ENCODE measurements at places on chromosomes 4 and X.

DNA sequence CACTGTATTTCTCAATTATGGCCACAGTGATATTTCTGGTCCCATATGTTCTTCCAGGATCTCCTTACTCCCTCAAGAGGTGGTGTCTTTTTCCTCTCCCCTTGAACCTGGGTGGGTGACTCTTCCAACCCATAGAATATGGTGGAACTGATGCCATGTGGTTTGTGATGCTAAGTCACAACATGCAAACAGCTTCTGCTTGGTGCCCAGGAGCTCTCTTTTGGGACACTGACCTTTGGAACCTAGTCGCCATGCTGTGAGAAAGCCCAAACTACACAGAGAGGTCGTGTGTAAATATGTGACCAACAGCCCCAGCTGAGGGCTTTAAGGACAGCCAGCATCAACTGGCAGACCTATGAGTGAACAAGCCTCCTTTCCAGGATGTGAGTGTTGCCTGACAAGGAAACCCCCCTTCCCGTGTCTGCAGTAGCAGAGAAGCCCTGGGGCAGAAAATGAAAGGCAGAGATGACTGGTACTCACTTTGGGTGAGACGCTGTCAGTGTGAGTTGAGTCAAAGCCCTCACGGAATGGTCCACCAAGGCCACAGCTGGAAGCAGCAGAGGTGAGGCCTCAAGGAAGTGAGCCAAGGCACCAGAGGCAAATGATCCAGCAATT is 223.4 kb downstream of the BCOR start:
- no peak for DNase-seq

- DNase-seq: no peak
Observed at GRCh38 chr4:187814737-187815465, 180.7 kb upstream of the ZFP42 start.

GRCh38 chrX:31540313-31540712 is 468.5 kb upstream of the FTHL17 start:
- no peak for DNase-seq

DNA sequence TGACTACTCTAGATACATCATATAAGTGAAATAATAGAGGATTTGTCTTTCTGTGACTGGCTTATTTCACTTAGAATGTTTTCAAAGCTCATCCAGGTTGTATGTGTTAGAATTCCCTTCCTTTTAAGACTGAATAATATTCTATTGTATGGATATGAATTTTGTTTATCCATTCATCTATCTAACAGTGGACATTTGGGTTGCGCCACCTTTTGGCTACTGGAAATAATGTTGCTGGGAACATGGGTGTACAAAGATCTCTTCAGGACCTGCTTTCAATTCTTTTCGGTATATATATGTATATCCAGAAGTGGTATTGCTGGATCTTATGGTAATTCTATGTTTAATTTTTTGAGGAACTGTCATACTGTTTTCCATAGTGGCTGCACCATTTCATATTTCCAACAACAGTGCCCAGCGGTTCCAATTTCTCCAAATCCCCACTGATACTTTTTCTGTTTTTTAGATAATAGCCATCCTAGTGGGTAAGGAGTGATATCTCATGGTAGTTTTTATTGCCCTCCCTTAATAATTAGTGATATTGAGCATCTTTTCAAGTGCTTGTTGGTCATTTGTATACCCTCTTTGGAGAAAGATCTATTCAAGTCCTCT is 3.4 kb upstream of the SCD5 start:
- peak; percentile 19 for DNase-seq

DNA sequence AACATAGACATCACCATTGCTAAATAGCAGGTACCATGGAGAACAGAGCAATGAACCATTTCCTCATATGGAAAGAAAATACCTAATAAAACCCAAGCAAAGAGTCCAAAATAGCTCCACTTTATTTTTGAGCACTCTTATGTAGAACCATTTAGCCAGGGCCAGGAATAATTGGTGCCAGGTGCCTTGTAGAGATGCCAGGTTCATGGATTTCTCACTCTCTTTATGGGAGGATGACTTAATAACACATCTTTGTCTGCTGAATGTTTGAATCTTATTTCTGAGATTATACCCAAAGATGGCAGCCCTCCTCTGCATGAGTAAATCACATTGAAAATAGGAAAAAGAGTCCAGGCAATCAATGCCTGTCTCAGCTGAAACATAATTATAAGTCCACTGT is 212.3 kb upstream of the SFRP2 start:
- DNase-seq: no peak

DNA sequence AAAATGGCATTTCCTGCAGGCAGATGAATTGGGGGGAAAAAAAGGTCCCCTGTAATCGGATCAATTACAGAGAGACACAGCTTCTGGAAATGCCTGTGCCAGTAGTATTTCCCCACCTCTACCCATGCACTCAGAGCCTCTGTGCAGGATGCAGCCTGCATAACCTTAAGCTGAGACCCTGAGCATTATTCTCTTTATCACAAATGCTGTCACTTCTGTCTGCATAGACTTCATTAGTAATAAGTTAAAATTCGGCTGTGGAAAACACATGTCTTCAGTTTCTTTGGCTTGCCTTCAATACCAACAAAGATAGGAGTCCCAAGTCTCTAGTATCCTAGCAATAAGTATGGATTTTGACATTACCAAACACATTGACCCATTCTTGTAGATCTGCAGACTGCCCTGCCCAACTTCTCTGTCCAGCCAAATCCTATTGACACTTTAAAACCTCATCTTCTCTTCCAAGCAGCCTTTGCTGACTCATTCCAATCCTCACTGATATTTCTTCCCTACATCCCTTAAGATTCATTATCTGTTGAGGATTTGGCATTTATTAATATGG is 70.8 kb downstream of the LUZP4 start:
- DNase-seq: no peak

DNA sequence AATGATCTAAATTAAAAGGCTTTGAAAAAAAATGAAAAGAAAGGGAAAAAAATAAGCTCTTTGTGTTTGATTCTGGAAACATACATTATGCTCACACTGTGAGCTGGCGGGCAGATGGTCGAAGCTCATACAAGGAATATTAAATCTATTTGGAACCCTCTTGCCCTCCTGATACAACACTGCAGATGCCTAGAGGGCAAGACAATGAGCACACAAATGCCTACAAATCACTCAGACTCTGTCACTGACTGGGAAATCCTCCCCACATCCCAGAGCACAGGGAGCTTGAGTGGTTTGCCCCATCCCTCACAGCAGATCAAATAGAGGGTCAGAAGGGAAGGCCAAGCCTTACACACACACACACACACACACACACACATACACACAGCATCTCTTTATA is 320.4 kb downstream of the HNRNPD start:
- DNase-seq: no peak

DNA sequence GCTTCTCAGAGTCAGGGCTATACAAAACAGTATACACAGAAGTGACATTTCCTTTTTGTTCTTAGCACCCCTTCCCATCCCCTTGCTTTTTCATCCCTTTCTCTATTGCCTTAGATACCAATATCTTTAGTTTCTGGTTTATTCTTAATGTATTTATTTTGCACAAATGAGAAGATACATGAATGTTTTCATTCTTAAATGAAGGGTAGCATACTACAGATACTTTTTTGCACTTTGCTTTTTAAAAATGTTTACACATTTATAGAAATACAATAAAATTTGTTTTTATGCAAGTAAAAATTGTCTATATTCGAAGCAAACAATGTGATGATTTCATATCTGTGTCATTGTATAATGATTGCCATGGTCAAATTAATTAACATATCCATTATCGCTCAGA is 33.1 kb downstream of the TSPAN7 start:
- no peak for DNase-seq

GRCh38 chr4:17324386-17324830 is 187.5 kb downstream of the QDPR start:
- peak; percentile 70 for DNase-seq

DNA sequence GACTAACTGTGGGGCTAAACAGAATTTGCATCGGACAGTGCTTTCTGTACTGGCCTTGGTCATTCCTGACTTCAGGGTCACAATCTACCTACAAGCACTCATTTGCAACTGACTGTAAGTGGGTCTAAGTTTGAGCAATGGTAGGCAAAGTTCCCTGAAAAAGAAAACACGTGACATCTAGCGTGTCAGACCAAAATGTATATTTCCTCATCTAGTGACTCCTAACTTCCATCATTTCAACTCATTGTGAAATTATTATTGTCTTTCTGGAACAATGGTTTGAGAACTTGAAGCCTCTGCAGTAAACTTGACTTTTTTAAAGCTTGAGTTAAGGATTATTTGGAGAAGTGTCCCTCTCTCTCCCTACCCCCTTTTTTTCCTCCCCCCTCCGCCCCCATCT is 113.6 kb downstream of the MID1 start:
- DNase-seq: no peak

GRCh38 chr4:38149997-38150671 is 189.9 kb downstream of the PTTG2 start:
- no peak for DNase-seq

DNA sequence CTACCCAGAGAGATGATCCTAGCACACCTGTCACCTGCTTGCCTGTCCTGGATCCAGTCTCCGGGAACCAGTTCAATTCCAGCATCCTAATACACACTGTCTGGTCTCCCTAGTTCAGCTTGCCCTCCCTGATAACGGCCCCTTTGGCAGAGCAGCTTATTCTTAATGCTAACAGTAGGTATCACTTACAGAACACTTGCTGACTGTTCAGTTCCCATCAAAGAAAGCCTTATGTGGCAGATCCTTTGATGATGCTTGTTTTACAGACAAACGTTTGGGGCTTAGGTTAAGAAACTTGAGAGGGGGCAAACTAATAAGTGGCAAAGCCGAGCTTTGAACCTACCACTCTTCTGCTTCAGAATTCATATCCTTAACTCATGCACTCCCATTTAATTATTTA is 890 bp downstream of the RASSF6 start:
- DNase-seq: no peak

Data from hippocampal formation (tissue), 2 donors.